NCI-H446 (cell line): ENCODE measurements at places on chromosomes 5 and 9.
A peak's percentile ranks its signal among the peaks of the same experiment; 100 is the strongest.

DNA sequence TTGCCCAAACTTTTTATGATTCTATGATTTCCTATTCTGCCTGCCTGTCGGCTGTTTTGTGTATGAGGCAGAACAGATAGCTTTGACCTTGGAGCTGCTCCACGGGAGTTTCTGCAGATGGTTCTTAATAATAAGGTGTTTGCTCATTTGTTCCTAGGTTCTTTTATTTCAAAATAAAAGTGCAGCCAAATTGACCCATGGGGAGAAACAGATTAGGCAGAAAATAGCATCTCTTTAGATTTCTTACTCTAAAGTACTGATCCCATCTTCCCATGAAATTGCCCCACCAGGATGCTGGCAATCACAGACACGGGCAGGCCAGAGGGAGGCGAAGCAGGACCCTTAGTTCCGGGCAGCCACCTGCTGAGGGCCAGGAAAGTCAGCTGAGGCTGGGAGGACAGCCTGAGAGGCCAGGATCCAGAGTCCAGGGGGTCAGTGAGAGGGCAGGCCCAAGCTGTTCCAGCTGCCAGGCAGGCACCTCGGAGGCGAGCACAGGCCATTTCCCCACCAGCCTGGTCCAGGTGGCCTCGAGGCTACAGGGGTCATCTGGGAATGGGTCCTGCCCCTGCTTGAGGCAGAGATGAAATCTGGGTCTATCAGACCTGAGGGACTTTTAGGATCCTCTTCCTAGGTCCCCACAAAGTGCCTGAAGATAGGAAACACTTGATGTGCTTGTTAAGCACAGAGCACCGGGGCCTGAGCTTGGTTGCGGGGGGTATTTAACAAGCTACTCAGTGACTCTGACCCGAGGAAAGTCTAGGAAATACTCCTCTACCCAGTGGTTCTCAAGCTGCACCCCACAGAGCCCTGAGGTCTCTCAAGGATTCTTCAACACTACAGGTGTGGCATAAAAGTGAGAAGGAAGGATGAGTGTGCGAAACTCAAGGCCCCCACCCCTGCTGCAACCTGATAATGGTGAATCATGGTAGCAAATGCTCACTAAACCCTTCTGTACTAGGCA lies 145.4 kb downstream of the CMYA5 start:
- peak; percentile 62 for DNase-seq

DNA sequence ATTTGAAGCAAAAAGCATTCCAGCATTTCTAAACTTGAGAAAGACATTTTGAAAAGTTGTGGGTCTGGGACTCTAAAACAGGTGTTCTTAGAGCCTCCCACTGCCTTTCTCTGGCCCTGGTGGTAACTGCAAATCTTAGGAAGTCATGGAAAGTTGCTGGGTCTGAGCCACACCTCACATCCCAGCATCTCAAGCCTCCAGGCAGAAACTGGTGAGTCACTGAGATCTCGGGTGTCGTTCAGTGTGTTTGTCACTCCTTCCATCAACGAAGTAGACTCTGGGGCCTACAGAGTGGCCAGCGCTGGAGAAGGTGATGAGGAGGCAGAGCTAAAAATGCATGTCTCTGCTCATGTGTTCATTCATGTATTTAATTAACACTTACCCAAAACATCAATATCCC lies 59.6 kb upstream of the C5orf58 start:
- DNase-seq: no peak

GRCh38 chr5:155530046-155530445 lies 516.5 kb downstream of the KIF4B start:
- peak; percentile 40 for DNase-seq

- no peak for DNase-seq
These were observed 872.8 kb upstream of the CDH9 start for GRCh38 chr5:27911216-27911615.

- no peak for DNase-seq
These were observed 131.4 kb upstream of the FAM120A start for GRCh38 chr9:93319992-93320500.

- DNase-seq: no peak
These were observed 29.8 kb downstream of the TNFAIP8 start for GRCh38 chr5:119385536-119386128.

GRCh38 chr5:137461391-137462264 lies 37.5 kb downstream of the SPOCK1 start:
- DNase-seq: no peak

DNA sequence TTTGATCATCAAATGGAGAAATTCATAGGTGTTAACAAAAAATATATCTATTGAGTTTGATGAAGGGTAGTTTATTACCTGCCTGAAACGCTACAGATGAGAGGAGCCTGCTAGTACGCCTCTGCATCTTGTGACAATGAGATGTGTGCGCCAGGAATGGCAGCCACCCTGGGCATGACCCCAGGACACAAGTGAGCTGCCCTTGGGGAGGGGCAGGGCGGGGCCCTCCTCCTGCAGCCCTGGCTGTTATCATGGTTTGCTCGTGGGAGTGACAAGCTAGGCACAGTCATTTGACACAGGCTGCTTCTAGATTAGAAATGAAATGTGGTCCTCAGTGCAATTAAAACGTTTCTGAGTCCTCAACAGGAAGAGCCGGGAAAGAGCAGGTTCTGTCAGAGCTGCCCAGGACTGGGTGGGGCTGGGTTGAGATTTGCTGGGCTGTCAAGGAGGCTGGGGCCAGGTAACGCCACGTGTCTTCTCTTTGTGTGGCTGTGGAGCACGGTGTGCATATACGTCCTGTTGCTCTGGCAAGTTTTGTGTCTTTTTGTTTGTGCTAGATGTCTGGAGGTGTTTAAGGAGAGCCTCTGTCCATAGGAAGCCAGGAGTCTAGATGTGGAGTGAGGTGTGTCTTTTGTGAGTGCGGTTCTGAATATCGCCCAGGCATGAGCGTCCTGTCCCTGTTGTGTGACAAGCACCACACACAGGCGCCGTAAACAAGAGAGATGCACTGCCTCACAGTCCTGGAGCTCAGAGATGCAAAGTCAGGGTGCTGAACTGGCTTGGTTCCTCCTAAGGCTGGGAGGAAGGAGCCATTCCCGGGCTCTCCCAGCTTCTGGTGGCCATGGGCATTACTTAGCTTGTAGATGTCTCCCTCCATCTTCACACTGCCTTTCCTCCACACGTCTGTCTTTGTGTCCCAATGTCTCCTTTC lies 129.0 kb upstream of the IRX4 start:
- no peak for DNase-seq

- no peak for DNase-seq
These were observed 365.9 kb downstream of the PLK2 start for GRCh38 chr5:58094031-58094430.

DNA sequence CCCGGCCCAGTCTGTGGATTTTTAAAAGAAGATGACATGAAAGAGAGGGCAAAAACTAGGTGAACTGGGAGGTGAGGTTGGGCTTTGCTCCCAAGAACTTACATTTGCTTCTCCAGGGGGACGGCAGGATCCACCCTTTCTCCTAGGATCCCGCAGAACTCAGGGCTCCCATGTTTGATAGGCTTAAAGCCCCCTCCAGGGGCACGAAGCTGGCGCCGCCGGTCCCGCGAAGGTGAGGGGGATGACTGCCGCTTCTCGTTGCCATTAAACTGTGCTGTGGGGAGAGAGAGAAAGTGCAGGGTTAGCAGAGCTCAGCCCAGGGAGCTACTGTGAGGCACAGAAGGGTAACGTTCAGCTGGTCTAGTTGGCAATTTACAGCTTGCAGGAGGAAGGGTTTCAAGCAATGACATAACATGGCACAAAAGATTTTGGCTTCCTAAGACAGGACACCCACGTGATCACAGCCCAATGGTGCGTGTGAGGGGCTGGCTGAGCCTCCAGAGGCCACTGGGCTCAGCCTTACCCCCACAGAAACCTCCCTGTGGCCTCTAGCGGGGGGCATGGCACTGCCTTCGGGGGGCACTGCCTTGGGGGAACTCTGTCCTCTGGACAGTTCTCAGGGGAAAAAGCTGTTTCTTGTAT lies 52.0 kb upstream of the SLC25A51 start:
- DNase-seq: no peak

- no peak for DNase-seq
These were observed 449.9 kb downstream of the PRELID2 start for GRCh38 chr5:145385276-145385675.

GRCh38 chr5:9558319-9558965 lies 12.6 kb upstream of the SEMA5A start:
- DNase-seq: no peak

GRCh38 chr5:152329207-152329606 lies 75.9 kb downstream of the NMUR2 start:
- no peak for DNase-seq

DNA sequence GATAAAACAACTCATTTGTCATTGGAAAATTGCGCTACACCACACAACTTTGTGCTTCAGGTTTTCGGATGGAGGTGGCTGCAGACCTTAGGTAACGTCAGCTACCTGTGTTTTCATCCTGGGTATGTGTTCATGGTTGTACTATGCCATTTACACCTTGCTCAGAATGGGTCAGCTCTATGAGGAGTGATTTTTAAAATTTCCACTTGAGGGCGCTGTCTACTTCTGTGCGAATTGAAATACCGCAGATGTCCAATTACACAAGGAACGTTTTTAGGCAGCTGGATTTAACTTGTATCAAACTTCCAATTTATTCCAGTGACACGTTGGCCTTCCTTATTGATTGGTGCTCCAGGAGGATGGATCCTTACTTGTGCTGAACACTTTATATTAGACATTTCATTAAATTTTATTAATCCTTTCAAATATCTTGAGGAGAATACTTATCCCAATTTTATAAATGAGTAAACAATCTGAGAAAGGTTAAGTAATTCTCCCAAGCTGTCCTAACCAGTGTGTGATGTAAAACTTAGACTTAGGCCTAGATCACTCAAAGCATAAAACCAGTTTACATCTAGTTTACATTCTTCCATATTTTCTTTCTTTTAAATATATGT lies 23.4 kb downstream of the DMRTA1 start:
- DNase-seq: peak; percentile 83

- DNase-seq: no peak
These were observed 23.9 kb downstream of the IRF1 start for GRCh38 chr5:132466433-132467286.

DNA sequence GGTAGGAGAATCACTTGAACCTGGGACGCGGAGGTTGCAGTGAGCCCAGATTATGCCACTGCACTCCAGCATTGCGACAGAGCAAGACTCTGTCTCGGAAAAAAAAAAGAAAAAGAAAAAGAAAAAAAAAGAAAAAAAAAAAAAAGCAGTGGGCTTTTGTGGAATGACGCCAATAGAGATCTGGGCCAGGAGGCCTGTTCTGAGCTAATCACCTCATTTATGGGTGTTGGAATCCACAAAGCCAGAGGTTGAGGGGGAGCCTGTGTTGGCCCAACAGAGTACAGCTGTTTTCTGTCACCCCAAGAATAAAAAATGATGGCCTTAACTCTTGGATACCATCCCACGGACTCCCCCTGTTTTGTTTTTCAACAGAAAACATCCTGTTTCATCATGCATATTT lies 18.5 kb downstream of the OSTF1 start:
- no peak for DNase-seq

DNA sequence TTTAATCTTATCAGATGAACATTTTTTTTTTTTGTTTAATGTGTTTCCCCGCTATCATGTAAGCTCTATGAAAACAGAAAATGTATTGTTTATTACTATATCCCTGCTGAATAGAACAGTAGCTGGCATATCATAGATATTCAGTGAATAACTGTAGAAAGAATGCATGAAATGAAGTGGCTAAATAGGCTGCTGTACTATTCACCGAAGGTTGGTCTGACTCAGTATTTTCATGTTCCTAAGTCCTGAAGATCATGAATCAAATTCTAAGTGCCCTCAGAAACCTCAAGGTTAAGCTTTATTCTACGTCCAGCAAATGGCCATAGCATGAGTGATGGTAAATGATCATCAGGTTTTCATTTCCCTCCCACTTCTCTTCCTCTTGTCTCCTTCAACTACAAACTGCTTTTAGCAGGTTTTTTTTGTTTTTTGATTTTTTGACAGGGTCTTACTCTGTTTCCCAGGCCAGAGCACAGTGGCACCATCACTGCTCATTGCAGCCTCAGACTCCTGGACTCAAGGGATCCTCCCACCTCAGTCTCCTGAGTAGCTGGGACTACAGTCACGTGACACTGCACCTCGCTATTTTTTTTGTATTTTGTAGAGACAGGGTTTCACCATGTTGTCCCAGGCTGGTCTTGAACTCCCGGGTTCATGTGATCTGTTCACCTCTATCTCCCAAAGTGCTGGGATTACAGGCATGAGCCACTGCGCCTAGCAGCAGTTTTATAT lies 19.1 kb upstream of the ZFAND5 start:
- DNase-seq: no peak

DNA sequence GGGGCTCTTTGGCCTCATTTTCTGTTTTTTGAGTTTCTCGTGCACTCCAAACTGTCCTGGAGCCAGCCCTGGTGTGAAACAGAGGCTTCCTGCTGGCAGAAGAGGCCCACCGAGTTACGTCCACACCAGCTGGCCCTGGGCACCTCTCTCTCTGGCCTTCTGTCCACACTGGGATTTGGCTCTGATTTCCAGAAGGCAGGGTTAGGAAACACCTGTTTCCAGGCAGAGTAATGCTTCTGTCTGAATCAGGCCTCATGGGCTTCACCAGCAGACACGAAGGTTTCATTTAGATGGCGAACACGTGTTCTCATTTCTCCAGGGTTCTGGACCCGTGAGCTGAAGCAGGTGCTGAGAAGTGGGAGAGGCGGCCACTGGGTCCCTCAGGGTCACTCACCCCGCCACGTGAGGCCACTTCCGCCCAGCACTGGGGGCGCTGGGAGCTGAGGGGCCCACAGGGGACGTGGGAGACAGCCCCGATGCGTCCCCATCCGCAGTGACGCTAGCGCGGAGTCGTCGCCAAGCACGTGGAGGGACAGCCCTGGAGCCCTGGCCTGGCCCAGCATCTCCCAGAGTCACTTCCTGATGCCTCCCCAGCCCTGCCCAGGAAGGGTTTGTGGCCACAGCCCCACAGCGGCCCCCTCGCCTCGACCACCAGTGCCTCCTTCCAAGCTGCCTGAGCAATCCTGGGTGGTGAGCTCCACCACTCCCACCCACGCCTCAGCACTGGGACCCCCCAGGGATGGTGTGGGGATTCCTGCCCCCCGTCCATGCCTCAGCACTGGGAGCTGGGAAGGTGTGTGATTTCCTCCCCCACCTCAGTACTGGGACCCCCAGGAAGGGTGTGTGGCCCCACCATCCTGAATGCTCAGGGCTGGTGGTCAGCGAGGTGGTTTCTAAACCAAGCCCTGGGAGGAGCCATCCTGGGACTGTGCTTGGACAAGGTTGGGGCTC lies 4.9 kb upstream of the LRRC14B start:
- no peak for DNase-seq

DNA sequence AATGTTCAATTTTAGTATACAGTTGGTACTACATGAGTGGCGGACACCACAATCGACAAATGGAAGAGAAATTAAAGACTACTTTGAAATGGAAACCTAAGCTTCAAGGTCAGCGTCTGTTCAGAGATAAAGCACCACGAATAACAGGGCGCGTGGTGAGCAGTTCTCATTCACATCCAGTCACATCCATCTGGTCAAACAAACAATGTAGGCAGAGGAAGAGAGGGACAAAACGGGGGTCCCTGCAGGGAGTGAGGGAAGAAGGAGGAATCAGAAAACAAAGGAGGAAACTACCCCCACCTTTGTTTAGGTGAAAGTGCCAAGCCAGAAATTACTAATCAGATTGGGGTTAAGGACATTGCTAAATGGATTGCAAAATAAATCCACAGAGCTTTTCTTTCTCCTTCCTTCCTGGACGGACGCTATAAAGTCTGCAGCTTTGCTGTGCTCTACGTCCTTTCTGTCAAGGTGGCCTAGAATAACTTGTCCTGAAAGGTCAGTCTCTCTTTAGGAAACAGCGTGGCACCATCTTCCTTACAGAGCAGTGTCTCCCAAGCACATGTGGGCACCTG lies 138.6 kb downstream of the ENTREP1 start:
- DNase-seq: no peak

GRCh38 chr9:114677418-114677817 lies 4.6 kb downstream of the TEX48 start:
- DNase-seq: peak; percentile 29
